ENCODE measurements at places on chromosomes 6 and 20.

DNA sequence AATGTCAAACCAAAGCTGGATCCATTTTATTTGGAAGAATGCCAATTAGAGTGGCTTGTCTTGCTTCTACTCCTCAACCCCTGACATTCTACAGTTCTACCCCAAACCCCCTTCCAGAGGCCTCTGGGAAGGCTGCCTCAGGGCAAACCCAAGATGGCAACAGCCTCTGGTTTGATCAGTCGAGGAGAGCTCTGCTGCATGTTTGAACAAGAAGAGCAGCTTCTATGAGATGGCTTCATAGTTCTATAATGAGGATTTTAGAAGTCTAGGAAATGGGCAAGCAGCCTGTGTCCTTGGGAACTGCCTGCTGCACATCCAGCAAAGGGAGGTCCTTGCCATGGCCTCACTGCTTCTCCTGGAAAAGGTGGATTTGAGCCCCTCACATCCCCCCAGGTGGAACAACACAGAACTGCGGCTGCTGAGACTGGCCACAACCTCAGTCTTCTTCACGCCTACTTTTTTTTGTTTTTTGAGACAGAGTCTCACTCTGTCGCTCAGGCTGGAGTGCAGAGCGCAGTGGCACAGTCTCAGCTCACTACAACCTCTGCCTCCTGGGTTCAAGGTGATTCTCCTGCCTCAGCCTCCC lies 37.9 kb downstream of the ZC3H12D start:
- no peak for DNase-seq

- DNase-seq, result no peak
Measured at GRCh38 chr6:166716910-166717617, 90.0 kb upstream of the RPS6KA2 start.

GRCh38 chr20:35240083-35240810 lies 13.8 kb downstream of the MMP24 start:
- no peak for DNase-seq

DNA sequence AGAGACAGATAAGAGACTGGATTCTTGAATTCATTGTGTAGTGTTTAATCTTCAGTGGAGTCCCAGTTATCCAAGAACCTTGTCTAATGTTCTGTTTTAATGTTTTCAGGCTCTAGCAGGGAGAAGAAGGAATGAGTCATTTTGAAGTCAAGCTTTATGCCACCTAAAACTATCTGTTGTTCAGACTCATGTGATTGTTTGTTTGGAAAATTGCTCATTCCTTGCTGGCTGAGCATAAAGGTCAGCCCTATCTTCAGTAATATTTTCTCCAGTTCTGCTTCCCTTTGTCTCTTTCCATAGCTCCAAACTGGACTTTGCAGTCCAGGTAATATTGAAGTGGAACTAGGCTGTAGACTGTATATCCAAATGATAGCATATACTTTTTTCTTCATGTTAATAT lies 34.2 kb downstream of the CLVS2 start:
- DNase-seq, result no peak

DNA sequence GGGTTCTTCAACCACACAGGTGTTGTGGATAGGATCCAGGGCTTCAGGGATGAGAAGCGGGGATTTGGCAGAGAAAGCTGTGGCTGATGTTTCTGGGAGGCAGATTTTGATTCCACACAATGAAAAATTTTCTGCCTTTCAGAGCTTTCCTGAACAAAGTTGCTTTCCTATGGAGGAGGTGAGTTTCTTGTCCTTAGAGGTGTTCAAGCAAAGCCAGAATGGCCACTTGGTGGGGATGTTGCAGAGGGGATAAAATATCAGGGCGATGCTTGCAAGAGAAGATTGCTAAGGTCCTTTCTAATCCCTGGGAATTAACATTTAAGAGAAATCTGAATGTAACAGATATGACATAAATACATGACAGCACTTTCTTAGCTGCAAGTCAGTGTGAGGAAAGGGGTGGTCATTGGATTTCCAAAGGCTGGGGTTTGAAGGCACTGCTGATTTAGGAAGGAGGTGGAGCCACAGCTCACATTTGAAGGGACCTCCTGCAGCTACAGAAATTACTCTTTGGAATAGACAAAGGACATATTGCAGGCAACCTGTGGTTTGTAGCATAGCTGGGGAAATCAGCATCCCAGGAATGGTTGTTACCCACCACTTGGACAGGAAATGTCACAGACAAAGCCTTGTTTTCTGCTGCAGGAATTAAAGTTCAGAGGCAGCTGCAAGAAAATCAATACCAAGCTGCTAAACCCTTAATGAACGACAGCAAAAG lies 271.1 kb upstream of the CHD6 start:
- peak; percentile 5 for DNase-seq

- DNase-seq, result no peak
Measured at GRCh38 chr20:50415516-50416268, 94.5 kb upstream of the PTPN1 start.

GRCh38 chr20:6302041-6302440 lies 179.2 kb upstream of the FERMT1 start:
- DNase-seq, result no peak

DNA sequence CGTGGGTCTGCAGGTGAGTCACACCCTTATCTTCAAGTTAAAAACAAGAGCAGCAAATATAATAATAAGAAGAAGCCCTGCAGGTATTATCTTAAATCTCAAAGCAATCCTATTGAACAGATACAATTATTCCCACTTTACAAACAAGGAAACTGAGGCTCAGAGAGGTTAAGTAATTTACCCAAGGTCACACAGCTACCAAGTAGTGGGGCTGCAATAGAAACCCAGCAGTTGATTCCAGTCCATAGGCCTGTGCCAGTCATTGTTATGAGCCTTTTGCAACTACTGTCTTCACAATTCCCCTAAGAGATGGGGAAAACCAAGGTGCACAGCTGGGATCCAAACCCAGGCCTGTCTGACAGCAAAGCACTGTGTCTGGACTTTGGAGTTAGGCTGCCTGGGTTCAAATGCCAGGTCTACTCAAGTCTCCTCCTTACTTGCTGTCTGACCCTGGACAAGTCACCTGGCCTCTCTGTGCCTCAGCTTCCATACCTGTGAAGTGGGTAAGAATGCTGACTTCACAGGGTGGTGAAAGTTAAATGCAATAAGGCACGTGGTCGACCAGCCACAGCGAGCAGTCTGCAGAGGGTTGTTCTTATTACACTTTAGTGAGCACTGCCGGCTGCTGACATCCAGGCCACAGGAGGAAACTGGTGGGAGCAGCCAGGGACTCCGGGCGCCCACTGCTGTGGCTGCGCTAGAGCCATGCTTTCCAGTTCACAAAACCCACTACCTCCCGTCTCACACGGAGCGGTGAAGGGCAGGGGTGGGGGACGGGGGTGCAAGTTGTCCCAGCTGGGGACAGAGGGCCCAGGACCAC lies 6.1 kb downstream of the MYL9 start:
- no peak for DNase-seq

- no peak for DNase-seq
Measured at GRCh38 chr6:818196-818595, 125.3 kb upstream of the EXOC2 start.

GRCh38 chr20:48690888-48691287 lies 136.9 kb downstream of the PREX1 start:
- DNase-seq, result no peak

GRCh38 chr6:151679081-151679480 lies 128.4 kb upstream of the ESR1 start:
- DNase-seq, result no peak

- DNase-seq, result no peak
Measured at GRCh38 chr6:108331982-108332381, 37.1 kb downstream of the AFG1L start.

GRCh38 chr6:165800337-165800736 lies 137.3 kb upstream of the PDE10A start:
- no peak for DNase-seq

DNA sequence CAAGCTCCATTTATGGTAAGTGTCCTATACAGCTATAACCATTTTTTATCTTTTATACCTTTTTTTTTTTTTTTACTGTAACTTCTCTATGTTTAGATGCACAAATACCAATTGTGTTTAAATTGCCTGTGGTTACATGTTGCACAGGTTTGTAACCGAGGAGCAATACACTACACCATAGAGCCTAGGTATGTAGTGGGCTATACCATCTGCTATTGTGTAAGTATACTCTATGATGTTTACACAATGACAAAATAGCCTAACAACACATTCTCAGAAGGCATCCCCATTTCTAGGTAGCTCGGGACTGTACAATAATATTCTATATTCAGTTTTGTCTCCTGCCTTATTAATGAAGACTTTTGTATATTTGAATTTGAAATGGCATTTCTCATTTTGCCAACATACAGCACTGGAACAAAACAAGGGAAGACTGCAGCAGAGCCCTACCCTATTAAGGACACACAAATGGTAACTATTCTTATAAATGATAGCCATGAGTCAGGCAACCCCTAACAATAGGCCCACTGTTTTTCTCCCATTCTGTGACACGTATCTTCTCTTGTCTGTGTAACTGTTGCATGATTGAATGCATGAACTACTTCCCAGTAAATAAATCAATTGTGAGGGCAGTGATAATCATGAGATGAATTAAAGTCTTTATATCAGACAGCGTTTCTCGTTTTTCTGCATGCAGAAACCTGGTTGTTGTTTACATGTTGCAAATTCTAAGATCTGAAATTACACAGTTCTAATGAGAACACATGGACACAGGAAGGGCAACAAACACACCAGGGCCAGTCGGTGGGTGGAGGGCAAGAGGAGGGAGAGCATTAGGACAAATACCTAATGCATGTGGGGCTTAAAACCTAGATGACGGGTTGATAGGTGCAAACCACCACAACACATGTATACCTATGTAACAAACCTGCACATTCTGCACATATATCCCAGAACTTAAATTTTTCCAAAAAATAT lies 173.9 kb downstream of the EPM2A start:
- DNase-seq, result no peak

GRCh38 chr6:139080255-139080920 lies 51.8 kb downstream of the ABRACL start:
- no peak for DNase-seq

DNA sequence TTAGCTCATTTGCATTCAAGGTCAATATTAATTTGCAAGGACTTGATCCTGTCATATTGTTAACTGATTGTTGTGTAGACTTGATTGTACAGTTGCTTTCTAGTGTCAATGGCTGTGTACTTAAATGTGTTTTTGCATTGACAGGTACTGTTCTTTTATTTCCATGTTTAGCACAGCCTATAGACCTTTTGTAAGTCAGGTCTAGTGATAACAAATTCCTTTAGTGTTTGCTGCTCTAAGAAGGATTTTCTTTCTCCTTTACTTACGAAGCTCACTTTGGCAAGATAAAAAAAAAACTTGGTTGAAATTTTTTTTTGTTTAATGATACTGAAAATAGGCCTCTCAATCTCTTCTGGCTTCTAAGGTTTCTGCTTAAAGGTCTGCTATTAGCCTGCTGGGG lies 942.3 kb downstream of the QKI start:
- no peak for DNase-seq

GRCh38 chr20:34062570-34063482 lies 49.2 kb downstream of the EIF2S2 start:
- DNase-seq, result no peak

- no peak for DNase-seq
Measured at GRCh38 chr20:57835588-57836455, 126.0 kb upstream of the PMEPA1 start.

Data from NCI-H1436 (cell line).